Endothelial cell (in vitro differentiated cells): ENCODE measurements at places on chromosomes 2 and 18. TPM values are rescaled to one million over a fixed set of nuclear protein-coding genes. Genes with fewer than 3 reads are reported as not detected.
A peak's percentile ranks its signal among the peaks of the same experiment; 100 is the strongest.

- no peaks in the 10 kb centered on the region for H3K36me3 ChIP-seq
- H3K27ac ChIP-seq: no peak overlapping the region
- H3K4me1 ChIP-seq: peaks cover 27% of the 10 kb centered on the region
- peaks cover 2% of the 10 kb centered on the region for H3K27me3 ChIP-seq
- no peak overlapping the region for H3K4me3 ChIP-seq
- DNase-seq: no peak
Measured at GRCh38 chr18:63158012-63158631, 161.4 kb downstream of the BCL2 start.

GRCh38 chr2:222448748-222449181, 24.4 kb downstream of the SGPP2 start:
- no peaks in the 10 kb centered on the region for H3K36me3 ChIP-seq
- H3K27ac ChIP-seq: no peak overlapping the region
- no peak for DNase-seq
- H3K4me1 ChIP-seq: peaks cover 7% of the 10 kb centered on the region
- H3K27me3 ChIP-seq: peaks cover 4% of the 10 kb centered on the region

DNA sequence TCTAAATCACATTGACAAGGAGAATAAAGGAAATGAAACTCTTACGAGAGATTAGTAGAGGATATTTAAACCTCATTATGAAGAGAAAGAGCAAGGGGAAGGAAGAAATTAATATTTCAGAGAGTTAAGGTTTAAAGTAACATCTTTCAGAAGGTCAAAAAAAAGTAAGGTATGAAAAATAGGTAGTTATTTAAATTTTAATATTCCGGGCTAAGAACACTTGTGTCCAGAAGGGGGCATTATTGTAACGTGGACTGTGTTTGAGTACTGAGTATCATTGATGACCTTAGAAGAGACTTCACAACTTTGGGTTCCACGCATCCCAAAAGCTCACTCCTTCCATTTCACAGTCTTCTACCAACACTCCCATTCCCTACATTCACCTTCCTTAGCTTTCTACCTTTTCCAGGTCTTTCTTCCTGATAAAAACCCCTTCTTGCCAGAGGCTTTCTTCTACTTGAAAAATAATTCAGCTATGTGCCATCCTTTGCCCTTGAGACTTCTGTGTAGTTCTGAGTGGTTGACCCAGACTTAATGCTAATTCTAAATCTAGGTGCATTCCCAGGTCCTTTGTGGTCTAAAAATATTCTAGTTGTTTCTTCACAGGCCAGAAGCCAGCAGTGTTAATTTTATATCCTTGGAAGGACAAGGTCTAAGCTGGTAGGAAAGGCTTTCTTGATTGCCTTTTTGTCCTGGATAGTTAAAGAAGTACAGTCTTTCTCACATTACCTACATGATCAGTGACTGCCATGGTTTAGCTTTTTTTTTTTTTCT, 16.5 kb downstream of the DYNC1I2 start:
- H3K27me3 ChIP-seq: peaks cover 2% of the 10 kb centered on the region
- H3K4me1 ChIP-seq: no peaks in the 10 kb centered on the region
- H3K4me3 ChIP-seq: no peak overlapping the region
- H3K36me3 ChIP-seq: no peaks in the 10 kb centered on the region

DNA sequence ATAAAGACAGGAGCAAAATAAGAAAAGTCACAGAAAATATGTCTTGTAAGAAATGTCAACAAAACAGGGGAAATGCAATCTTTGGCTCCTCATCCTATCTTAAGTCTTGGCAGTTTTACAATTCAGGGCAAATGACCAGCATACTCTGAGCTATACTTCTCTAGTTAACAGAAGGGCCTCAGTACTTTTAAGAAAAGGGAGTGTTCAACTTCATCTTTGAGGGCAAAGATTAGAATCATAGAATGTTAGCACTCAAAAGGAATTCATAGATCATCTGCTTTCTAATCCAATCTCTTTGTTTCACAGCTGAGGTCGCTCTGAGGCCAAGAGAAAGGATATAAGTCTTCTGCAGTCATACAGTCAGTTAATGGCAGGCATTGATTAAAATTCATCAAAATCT, 174.0 kb upstream of the NT5C1B start:
- H3K4me1 ChIP-seq: no peaks in the 10 kb centered on the region
- H3K4me3 ChIP-seq: no peak overlapping the region
- no peaks in the 10 kb centered on the region for H3K36me3 ChIP-seq
- DNase-seq: no peak
- no peak overlapping the region for H3K27ac ChIP-seq
- no peaks in the 10 kb centered on the region for H3K27me3 ChIP-seq

DNA sequence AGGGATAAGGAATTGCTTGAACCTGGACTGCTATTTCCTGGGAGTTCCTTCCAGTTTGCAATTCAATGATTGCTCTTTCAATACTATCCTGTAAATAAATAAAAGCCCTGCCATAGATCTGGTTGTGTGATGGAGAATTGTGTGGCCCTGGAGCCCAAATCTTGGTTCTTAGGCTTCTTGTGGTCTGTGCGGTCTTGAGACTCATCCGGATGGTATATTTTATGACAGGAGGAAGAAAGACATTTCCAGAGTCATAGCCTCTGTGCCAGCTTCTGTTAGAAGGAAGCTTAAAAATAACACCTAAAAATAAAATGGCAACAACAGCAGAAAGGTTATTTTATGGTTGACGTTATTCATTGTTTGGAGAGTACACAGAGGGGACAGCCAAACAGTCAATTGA, 137.7 kb downstream of the ABCA12 start:
- DNase-seq: no peak
- H3K4me3 ChIP-seq: no peak overlapping the region
- no peaks in the 10 kb centered on the region for H3K27me3 ChIP-seq
- H3K4me1 ChIP-seq: no peaks in the 10 kb centered on the region
- no peaks in the 10 kb centered on the region for H3K36me3 ChIP-seq

DNA sequence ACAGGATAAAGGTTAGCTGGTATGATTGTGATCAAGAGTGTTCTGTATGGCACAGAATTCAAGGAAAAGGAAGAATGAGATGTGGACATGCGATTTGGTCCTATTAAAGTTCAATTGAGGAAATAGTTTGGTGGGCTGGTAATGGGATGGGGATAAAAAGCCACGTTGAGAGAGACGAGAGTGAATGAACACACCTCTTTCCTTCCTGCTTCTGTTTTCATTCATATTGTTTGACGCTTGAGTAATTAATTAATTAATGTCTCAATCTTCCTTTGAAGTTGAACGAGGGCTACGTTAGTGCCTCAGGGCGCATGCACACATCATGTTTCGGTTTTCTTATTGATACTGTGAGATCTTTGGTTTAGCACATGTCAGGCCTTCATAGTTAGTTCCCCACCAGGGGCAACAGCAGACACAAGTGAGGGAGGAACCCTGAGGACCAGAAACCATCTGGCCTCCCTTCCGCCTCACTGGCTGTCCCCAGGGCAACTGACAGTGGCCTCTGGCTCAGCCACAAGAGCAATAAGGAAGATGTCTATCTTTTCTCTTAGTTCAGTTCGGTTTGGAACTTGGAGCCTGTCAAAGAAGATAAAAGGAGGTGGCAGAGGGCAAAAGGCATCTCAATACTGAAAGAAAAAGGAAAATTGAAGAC, 116.0 kb downstream of the LIPG start:
- H3K4me3 ChIP-seq: no peak overlapping the region
- H3K36me3 ChIP-seq: no peaks in the 10 kb centered on the region
- DNase-seq: no peak
- H3K27ac ChIP-seq: no peak overlapping the region

- peaks cover 4% of the 10 kb centered on the region for H3K27me3 ChIP-seq
- peaks cover 53% of the 10 kb centered on the region for H3K4me1 ChIP-seq
- no peak overlapping the region for H3K4me3 ChIP-seq
- no peak overlapping the region for H3K27ac ChIP-seq
Measured at GRCh38 chr2:112834396-112835037, 2.1 kb downstream of the IL1B start.

GRCh38 chr2:159119652-159120257, 151.3 kb downstream of the TANC1 start:
- H3K27ac ChIP-seq: peak overlapping the region; percentile 76
- no peak for DNase-seq
- peaks cover 13% of the 10 kb centered on the region for H3K27me3 ChIP-seq
- H3K4me3 ChIP-seq: no peak overlapping the region

ARHGAP25 gene
- 4.6 TPM for total RNA-seq

GRCh38 chr2:140734992-140735391, 1395.8 kb downstream of the LRP1B start:
- H3K27me3 ChIP-seq: no peaks in the 10 kb centered on the region
- no peak overlapping the region for H3K4me3 ChIP-seq
- H3K27ac ChIP-seq: no peak overlapping the region
- no peak for DNase-seq
- H3K4me1 ChIP-seq: no peaks in the 10 kb centered on the region

- peaks cover 16% of the 10 kb centered on the region for H3K36me3 ChIP-seq
- peaks cover 3% of the 10 kb centered on the region for H3K27me3 ChIP-seq
- H3K27ac ChIP-seq: no peak overlapping the region
- H3K4me3 ChIP-seq: no peak overlapping the region
- peaks cover 19% of the 10 kb centered on the region for H3K4me1 ChIP-seq
Measured at GRCh38 chr2:37637985-37638384, 33.5 kb downstream of the CDC42EP3 start.

ZRANB3 gene
- 9.4 TPM for total RNA-seq

SP5 gene
- total RNA-seq: 9.3 TPM

GRCh38 chr2:65382776-65383357, 49.5 kb downstream of the SPRED2 start:
- no peak overlapping the region for H3K4me3 ChIP-seq
- no peak for DNase-seq
- peaks cover 8% of the 10 kb centered on the region for H3K27me3 ChIP-seq
- H3K4me1 ChIP-seq: peaks cover 33% of the 10 kb centered on the region

DNA sequence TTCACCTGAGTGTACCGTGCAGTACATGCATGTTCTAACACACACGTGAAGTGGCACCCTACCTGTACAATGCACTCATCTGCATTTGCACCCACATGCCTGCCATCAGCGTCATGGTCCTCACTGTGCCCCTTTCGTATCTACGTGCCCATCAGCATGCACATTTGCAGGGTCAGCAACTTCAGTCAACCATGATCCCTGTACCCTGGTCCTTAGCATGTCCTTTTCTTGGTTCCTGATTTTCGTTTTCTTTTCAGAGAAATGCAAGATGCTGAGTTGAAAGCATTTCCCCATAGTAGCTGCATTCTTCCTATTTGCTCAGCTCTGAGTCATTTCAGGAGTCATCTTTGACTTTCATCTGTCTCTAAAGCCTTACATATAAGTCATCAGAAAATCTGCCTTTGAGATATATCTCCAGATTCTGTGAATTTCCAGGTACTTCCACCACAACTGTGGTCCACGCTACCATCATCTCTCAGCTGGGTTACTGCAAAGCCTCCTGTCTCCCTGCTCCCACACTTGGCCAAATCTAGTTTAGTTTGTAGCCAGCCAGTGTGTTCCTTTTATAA, 14.7 kb upstream of the PUM2 start:
- peaks cover 6% of the 10 kb centered on the region for H3K4me1 ChIP-seq
- DNase-seq: no peak
- peaks cover 1% of the 10 kb centered on the region for H3K27me3 ChIP-seq
- H3K36me3 ChIP-seq: peaks cover 7% of the 10 kb centered on the region
- H3K27ac ChIP-seq: no peak overlapping the region

DNA sequence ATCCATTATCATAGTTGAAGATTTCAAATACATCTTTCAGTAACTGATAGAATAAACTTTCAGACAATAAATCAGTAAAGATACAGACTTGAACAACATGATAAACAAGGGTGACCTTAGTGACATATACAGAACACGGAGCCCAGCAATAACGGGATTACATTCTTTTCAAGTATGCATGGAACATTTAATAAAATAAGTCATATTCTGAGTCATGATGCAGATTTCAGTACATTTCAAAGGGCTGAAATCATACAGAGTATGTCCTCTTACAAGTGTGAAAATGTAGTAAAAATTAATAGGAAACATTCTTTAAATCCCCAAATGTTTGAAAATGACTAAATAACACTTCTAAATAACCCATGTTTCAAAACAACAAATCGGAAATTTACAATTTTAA, 17.2 kb upstream of the KLHL29 start:
- H3K4me1 ChIP-seq: no peaks in the 10 kb centered on the region
- H3K4me3 ChIP-seq: no peak overlapping the region
- DNase-seq: no peak
- peaks cover 3% of the 10 kb centered on the region for H3K27me3 ChIP-seq

DNA sequence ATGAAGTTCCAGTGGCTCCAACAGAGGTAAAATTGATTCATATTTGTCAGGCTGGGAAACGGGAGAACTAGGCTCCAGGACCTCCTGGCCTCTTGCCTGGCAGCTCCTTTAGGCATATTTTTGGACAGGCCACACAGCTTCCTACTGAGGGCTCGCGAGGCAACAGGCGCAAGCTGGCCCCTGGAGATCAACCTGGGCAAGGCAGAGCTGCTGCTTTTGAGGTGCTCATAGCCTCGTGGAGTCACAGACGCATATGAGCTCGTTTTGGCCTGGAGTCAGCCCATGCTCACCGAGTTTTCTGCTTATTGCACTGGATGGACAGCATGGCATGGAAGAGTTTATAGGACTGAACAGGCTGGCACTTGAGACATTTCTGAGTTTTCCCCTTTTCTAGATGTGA, 97.7 kb downstream of the CAPN13 start:
- H3K36me3 ChIP-seq: no peaks in the 10 kb centered on the region
- no peaks in the 10 kb centered on the region for H3K4me1 ChIP-seq
- no peak overlapping the region for H3K27ac ChIP-seq
- DNase-seq: no peak
- no peaks in the 10 kb centered on the region for H3K27me3 ChIP-seq

KLHL29 gene
- 17.5 TPM for total RNA-seq

DSG2 gene
- 60.5 TPM for total RNA-seq

KCNF1 gene
- total RNA-seq: 8.4 TPM

- H3K36me3 ChIP-seq: no peaks in the 10 kb centered on the region
- DNase-seq: no peak
- no peaks in the 10 kb centered on the region for H3K4me1 ChIP-seq
- H3K27me3 ChIP-seq: no peaks in the 10 kb centered on the region
- H3K27ac ChIP-seq: no peak overlapping the region
Measured at GRCh38 chr2:14387332-14387731, 245.2 kb upstream of the LRATD1 start.

GRCh38 chr2:34159901-34160300, 560.8 kb upstream of the FAM98A start:
- no peaks in the 10 kb centered on the region for H3K36me3 ChIP-seq
- DNase-seq: no peak
- no peak overlapping the region for H3K4me3 ChIP-seq
- no peaks in the 10 kb centered on the region for H3K4me1 ChIP-seq

DNA sequence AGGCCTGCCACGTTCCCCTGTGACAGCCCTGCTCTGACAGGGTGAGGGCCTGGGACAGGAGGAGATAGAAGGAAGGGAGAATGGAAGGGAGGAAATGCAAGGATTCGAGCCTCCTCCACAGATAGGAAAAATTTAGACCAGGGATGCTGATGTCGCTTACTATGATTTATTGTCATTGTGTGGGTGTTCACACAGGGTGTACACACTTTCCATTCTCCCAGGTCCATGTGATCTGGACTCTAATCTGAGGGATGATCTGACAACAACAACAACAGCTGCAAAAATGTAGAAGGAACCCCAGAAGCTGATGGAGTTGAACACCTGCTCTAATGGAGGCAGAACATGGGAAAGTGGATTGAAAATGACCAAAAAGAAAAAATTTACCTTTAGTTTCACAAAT, 231.7 kb upstream of the TNP1 start:
- no peak overlapping the region for H3K4me3 ChIP-seq
- H3K27me3 ChIP-seq: no peaks in the 10 kb centered on the region
- H3K36me3 ChIP-seq: no peaks in the 10 kb centered on the region
- H3K27ac ChIP-seq: no peak overlapping the region
